ENCODE measurements at places on chromosomes 6 and 20.

DNA sequence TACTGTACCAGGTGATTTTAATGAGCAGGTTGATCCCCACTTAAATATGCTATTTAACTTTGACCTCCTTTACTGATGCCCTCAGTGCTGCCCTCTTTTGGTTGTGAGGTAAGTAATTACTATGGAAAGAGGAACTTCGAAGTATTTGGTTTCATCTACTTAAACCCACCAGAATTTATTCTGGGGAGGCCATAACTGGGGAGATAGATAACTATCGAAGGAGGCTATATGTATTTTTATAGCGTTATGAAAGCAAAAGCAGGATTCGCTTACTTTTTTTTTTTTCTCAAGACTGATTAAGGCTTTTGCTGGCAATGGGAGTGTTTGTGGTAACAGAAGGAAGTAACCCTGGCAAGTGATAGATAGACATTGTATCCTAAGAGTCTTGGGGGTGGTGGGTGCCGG is 168.9 kb upstream of the CENPW start:
- no peak for DNase-seq

- DNase-seq, result peak; percentile 43
Measured at GRCh38 chr6:28134015-28134414, 7.7 kb upstream of the ZKSCAN8 start.

GRCh38 chr6:36533321-36533720 is 14.0 kb downstream of the STK38 start:
- DNase-seq, result no peak

- DNase-seq, result no peak
Measured at GRCh38 chr6:159646733-159647132, 46.3 kb downstream of the SOD2 start.

DNA sequence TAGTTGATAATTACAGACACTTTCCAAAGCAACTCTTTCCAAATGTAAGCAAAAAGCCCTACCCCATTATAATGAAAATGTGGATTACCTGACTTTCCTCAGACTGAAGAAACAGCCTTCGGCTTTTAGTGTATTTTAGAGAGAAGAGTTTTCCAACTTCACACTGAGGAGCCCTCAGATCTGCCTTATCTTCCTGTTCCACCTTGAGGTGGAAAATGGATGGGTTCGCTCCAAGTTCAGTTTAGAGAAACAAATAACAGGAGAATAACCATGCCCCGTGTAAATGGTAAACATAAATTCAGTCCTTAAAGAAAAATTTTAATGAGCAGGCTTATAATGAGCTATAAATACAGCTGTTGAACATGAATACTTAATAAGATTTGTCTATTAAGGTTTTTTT is 21.1 kb upstream of the MTHFD1L start:
- DNase-seq, result no peak

GRCh38 chr20:15986690-15987089 is 586.6 kb downstream of the KIF16B start:
- no peak for DNase-seq

DNA sequence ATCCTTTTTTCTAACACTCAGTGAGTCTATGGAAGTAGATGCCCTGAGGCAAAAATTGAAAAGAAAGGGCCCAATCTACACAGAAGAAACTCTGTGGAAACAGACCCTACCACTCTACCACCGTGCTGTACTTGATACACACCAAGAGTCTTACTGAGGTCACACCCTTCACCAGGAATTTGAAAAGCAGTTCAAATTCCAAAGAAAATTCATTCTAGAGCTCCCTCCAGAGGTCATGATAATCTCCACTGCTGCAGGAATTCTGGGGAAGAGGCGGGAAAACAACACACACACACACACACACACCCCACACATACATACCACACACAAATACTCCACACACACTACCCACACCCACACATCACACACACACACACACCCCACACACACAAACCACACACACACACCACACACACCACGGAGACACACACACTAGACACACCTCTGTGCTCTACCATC is 336.8 kb downstream of the HDGFL1 start:
- DNase-seq, result peak; percentile 24

- no peak for DNase-seq
Measured at GRCh38 chr6:110075406-110075805, 97.3 kb downstream of the GPR6 start.

GRCh38 chr6:90643381-90643780 is 56.5 kb upstream of the MAP3K7 start:
- DNase-seq, result no peak

- no peak for DNase-seq
Measured at GRCh38 chr20:63330084-63330760, 30.9 kb downstream of the CHRNA4 start.

- no peak for DNase-seq
Measured at GRCh38 chr6:43391440-43392031, 22.1 kb upstream of the ZNF318 start.

DNA sequence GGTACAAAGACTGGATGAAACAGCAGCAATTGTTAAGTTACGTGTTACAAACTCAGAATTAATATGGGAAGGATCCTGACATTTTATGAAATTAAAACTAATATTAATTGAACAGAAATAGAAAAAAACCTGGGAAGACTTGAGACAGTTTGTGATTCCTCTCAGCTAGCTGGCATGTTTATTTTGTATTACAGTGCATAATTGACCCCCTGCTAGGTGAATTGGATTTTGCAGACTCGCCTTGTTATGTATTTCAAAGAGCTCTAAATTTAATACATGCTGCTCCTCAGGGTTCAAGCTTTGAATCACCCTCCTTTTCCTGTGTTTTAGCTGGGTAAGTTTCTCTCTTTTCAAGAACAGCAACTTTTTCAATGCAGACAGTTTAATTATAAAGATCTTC is 339.4 kb downstream of the PLCB1 start:
- DNase-seq, result no peak

DNA sequence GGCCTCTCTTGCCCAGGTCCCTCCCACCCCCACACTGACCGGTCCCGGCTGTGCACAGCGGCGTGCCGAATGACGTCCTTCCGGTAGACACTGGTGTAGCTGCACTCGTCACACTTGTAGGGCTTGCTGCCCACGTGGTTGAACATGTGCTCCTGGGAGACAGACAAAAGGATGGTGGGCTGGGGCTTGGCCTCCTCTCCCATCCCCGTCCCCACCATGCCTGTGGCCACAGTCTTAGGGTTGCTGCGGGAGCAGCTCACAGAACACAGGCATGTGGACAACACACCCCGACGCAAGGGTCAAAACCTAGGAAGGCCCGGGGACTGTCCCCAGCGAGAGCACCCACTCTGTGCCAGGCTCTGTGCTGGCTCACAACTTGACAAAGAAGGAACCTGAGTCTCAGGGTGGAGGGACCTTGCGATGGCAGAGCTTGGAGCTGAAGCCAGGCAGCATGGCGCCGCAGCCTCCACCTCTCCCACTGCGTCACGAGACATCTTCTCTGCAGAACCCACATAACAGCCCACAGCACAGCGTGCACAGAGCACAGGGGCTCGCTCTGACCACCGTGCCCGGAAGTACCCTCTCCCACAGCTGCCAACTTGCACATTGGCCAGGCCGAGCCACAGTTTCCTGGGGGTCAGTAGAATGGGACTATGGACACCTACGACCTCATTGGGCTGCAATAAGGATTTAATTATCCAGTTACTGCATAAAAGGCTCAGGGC is 9.8 kb downstream of the ZNF335 start:
- DNase-seq, result no peak

- DNase-seq, result no peak
Measured at GRCh38 chr6:26029857-26030653, 57.2 kb upstream of the HFE start.

DNA sequence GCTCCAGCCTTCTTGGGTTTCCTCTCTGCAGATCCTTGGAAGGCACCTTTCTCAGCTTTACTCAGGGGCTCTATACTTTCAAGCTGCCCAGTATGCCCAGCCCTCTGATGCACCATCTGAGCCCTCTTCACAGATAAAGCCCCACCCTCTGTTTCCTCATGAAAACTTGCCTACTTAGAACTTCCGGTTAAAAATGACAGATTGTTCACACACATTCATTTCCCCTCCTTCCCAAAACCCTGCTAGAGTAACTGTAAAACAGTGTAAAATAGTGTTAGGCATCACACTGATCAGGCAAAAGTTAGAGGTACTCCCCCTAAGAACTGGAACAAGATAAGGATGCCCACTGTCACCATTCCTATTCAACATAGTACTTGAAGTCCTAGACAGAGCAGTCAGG is 14.0 kb upstream of the GCM1 start:
- DNase-seq, result no peak

- peak; percentile 43 for DNase-seq
Measured at GRCh38 chr6:148461986-148462577, 119.4 kb downstream of the SASH1 start.

Data from fibroblast of gingiva (primary cell).